ENCODE measurements at places on chromosomes 6 and 20.

DNA sequence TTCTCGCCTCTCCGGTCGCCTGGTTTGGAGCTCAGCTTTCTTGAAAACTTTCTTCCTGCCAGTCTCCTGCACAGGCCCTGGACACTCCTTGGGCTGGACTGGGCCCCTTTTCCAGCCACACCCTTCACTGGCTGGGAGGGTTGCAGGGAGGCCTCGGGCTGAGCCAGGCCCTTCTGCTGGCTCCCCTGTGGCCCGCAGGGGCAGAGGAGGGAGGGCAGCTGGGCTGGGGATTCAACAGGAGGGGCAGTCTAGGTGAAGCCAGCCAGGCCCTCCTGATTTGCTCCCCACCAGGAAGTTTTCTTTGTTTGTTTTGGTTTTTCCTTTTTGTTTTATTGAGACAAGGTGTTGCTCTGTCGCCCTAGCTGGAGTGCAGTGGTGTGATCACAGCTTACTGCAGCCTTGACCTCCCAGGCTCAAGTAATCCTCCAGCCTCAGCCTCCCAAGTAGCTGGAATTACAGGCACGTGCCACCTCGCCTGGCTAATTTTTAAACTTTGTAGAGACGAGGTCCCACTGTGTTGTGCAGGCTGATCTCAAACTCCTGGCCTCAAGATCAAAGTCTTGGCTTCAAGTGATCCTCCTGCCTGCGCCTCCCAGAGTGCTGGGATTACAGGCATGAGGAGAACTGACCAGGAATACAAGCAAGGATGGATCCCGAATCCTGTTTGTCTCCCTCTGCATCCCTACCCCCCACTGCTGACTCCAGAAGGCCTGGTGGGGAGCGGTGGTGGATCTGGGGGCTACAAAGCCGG lies 23.5 kb upstream of the CDH22 start:
- no peak for DNase-seq

- no peak for DNase-seq
These were observed 7.6 kb downstream of the ARFGEF2 start for GRCh38 chr20:48928832-48929725.

- DNase-seq, result no peak
These were observed 48.9 kb upstream of the IYD start for GRCh38 chr6:150319924-150320323.

DNA sequence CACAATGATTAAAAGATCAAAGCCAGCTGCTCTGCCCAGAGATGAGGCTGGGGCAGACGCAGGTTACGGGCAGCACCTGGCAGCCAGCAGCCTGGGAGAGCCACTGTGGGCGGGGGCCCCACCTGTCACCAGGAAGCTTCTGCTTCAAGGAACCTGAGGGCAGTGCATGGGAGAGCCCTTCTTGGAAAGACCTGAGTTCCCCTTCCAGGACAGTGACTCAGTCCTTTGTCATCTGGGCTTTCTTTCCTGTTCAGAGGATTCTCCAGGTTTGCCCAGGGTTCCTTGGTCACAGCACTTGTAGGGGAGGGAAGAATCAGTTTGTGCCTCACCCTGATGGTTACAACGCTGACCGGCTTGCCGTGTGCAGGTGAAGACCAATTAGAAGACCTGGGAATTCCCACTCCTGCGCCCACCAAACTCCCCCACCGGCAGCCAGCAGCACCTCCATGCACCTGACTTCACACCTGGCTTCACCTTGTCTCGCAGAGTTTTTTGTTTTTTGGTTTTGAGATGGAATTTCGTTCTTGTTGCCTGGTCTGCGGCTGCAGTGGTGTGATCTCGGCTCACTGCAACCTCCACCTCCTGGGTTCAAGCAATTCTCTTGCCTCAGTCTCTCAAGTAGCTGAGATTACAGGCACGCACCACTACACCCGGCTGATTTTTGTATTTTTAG lies 2.0 kb downstream of the ZBP1 start:
- no peak for DNase-seq

- no peak for DNase-seq
These were observed 112.8 kb downstream of the DACT2 start for GRCh38 chr6:168206661-168207274.

- no peak for DNase-seq
These were observed 15.9 kb upstream of the FYN start for GRCh38 chr6:111888928-111889695.

DNA sequence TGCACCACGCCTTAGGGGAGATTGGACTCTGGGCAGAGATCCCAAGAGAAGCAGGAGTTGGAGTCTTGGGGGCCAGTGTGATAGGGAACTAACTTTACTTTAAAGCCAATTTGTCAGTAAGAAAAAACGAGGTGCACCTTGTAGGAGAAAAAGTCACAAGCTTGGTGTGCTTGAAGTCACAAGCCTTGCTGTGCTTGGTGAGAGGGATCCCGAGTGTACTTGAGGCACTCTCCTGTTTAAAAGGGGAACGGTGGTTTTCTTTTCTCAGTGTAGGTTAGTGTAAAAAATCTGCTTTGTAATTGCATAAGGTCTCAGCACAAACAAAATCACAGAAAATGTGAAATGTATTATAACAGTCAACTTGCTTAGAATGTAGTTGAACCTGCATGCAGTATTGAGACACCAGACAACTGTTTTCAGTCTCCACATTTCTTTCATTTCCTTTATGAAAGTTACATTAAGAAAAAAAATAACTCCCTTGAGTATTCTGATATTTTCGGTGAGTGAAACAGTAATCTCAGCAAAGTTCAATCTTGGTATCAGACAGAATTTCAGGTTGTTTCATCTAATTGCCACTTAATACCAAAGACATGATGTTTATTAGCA lies 111.1 kb upstream of the DUSP22 start:
- DNase-seq, result no peak

DNA sequence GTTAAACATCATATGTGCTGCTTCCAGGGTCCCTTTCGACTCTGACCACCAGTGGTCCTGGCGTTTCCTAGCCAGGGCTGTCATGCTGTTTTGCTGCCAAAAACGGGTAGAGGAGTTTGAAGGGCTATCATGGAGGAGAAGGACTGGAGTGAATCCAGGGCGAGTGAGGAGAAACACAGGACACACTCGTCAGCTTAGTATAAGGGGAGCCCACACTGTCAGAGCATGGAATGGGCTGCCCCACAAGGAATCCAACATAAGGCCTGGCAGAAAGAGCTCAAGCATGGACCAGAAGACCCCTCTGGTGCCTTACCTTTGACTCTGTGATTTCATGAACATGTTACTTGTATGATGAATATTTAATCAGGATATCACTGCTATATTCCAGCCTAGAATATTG lies 247.2 kb downstream of the NRN1 start:
- DNase-seq, result no peak

- no peak for DNase-seq
These were observed 209.8 kb downstream of the ZMYND8 start for GRCh38 chr20:47146686-47147085.

- DNase-seq, result no peak
These were observed 422.2 kb upstream of the PLCB4 start for GRCh38 chr20:8646716-8647115.

DNA sequence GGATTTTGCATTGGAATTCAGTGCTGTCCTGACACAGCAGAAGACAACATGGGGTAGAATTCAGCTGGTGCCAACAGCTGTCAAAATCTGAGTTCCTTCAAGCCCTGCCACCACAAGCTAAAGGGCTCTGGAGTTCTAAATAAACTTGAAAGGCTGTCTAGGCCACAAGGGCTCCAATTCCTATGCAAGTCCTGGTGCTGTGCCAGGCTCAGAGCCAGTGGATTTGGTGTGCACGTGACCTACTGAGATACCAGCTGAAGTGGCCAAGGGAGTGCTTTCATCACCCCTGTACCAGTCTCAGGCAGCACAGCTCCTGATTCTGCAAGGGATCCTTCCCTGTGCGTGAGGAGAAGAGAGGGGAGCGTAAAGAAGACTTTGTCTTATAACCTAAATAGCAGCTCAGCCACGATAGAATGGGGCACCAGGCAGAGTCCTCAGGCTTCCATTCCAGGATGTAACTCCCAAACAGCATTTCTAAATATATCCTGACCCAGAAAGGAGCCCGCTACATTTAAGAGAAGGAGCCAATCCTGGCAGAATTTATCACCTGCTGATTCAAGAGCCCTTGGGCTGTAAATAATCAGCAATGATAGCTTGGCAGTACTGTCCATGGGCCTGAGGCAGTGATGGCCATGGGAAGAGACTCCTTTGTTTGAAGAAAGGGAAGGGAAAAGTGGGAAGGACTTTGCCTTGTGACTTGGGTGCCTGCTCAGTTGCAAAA lies 881.2 kb upstream of the EPHA7 start:
- DNase-seq, result no peak

DNA sequence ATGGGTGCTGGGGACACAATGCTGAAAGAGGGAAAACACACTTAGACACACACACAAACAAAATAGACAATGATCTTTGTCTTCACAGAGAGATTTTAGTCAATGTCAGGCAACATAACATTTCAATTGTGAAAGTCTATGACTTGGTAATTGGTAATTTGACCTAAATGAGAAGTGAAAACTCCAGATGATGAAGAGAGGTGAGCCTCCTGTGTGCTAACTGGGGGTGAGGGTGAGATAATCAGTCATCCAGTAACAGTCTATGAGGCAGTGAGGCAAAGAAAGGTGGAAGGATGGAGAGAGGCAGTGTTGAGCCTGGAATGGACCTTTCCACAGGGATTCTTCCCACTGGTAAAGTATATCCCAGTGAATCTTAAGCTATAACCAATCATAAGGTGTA lies 744.2 kb downstream of the MAFB start:
- no peak for DNase-seq
